Activated CD8-positive, alpha-beta memory T cell treated with anti-CD3 and anti-CD28 coated beads, Interleukin-2, amount 10 ng/mL, durations not matched to agents 7 days and 5 days (primary cell): ENCODE measurements at places on chromosomes 2 and 18.

DNA sequence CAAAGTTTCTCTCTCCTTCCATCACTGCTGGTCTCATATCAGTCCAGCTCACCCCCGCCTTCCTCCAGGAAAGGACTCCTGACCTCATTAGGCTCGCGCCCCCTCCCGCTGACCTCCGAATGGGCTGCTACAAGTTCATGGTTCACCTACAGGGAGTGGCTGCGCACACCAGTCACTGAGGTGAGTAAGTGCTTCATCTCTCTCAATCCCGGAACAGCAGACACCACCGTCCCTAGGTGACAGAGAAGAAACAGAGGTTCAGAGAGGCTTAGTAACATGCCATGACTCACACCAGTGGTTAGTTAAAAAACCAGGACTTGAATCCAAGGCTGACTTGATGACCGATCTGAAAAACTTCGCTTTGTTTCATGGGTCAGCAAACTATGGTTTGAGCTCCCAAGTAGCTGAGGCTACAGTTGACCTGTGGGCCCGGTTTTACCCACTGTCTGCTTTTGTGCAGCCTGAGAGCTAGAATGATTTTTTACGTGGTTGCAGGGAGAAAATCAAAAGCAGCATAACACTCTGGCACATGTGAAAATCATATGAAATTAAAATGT lies 42.0 kb downstream of the ZFP36L2 start:
- DNase-seq = peak; percentile 77

- no peak for DNase-seq
Measured at GRCh38 chr2:170739048-170739447, 23.9 kb downstream of the SP5 start.

DNA sequence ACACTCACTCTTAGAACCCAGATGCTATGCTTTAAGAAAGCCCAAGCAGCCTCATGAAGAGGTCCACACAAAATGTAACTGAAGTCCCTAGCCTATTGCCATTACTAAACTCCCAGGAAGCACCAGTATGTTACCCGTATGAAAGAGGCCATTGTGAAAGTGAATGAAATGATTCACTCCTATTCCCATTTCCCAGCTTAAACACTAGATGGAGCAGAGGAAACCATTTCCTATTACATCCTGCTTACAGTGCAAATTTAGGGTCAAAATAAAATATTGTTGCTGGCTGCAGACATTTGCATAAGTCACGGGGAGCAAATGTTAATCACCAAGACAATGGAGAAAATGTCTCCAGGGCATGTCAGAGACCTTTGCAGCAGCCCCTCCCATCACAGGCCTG lies 989.7 kb upstream of the CRIM1 start:
- no peak for DNase-seq

DNA sequence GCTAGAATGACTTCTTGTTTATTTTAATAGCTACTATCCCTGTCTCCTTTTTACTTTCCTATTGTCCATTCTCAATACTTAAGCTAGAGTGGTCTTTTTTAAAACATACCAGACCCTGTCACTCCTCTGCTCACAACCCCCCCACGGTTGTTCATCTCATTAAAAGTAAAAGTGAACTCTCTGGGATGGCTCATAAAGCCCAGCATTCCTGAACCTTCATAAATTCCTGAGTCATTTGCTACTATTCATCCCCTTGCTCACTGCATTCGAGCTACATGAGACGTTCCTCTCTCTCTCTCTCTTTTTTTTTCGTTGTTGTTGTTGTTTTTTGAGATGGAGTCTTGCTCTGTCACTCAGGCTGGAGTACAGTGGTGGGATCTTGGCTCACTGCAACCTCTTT lies 148.7 kb upstream of the DSEL start:
- DNase-seq = no peak

- DNase-seq = no peak
Measured at GRCh38 chr2:26344581-26345282, 1.2 kb upstream of the SELENOI start.
